Stimulated activated CD4-positive, alpha-beta T cell treated with anti-CD3 and anti-CD28 coated beads, Interleukin-15, amount 100 ng/mL, for 1 hour (primary cell): ENCODE measurements at places on chromosomes 11 and 22.

DNA sequence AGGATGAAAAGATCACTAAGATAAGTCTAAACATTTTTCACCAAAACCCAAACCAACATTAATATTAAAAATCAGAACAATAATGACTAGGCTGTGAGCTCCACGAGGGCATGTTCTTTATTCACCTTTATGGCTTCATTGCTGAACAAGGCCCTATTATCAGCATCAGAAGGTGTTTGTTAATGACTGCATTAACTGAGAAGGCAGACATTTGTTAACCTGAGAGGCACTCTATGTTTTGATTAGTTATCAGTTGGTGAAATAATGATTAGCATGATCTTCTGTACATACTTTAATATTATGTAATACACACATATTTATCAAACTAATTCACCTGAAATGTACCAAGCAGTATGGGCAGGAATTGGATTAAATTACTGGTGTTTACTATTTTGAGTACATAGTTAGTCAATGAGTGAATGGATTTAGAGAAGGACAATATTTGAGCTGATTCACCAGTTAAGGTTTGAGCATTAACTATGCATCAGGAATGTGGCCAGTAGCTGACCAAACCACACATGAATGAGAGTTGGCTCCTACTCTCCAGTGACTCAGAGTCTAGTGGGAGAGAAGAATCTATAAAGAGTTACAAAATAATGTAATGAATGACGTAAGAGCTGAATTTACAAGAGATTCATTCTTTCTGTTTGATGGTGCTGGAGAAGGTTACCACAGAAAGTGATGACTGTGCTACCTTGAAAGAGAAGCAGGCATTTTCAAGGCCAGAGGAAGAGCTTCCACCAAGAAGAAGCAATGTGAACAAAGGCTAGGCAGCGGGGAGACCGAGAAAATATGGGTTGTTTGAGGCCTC is 6.7 kb downstream of the IL18 start:
- DNase-seq: no peak

DNA sequence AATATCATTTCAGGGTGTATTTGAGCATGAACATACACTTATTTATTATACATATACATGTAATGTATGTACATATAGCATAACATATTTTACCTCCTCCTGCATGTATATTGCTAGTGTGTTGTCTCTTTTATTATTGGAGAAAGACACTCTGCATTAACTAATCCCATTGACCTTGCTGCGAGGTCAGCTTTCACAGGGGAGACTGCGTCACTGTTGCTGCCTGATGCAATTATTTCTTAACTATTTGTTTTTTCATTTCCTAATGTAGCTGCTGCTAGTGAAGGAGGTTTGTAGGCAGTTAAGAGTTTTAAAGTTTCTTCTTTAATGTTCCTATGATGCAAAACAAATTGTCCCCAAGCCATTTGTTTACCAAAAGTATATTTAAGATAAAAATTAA is 185.4 kb upstream of the CNTN5 start:
- no peak for DNase-seq

DNA sequence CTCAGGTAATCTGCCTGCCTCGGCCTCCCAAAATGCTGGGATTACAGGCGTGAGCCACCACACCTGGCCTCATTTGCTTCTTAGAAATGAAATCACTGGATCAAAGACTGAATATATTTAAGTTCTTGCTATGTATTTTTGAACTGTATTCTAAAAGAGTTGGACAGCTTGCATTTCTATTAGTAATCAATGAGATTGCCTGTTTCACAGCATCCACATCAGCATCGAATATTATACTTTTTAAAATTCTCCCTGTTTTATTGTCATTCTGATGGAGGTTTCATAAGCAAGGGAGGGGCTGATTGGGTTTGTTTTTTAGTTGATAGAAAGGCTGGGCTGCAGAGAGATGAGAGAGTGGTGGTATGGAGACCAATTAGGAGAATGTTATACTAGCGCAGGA is 68.7 kb upstream of the CREB3L1 start:
- DNase-seq: no peak

- DNase-seq: no peak
Measured at GRCh38 chr11:126664643-126665042, 309.2 kb downstream of the ST3GAL4 start.

DNA sequence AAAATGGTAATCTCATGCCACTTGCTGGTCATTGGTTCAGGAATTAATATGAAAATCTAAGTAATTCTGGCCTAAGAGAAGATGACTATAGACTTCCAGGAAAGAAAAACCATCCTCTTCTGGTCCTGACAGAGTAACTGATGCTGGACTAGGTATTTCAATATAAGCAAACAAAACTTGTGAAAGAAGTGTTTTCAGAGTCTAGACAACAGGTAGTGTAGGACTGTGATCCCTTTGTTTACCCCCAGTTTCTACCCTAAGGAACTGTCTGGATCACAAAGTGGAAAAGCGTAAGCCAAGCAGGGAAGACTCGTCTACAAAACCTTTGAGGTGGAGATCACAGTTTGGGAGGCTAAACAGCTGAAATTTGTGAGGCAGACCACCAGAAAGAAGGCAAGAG is 30.4 kb upstream of the ARL14EP start:
- no peak for DNase-seq

- DNase-seq: no peak
Measured at GRCh38 chr11:61549177-61549576, 31.7 kb downstream of the SYT7 start.

DNA sequence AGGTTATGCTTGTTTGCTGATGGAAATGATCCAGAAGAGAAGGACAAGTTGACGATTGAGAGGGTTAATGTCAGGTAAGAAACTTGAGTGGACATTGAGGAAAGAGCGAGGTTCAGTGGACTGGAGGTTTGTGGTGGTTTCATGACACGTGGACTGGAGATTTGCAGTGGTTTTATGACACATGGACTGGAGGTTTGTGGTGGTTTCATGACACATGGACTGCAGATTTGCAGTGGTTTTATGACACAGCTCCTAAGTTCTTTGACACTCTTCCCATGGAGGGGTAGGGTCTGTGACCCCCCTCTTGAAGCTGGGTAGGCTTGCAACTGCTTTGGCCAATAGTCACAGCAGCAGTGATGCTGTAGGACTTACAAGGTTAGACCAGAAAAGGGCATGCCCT is 5.4 kb upstream of the MAPK8IP2 start:
- no peak for DNase-seq

- no peak for DNase-seq
Measured at GRCh38 chr11:13958641-13959400, 3.7 kb upstream of the SPON1 start.

DNA sequence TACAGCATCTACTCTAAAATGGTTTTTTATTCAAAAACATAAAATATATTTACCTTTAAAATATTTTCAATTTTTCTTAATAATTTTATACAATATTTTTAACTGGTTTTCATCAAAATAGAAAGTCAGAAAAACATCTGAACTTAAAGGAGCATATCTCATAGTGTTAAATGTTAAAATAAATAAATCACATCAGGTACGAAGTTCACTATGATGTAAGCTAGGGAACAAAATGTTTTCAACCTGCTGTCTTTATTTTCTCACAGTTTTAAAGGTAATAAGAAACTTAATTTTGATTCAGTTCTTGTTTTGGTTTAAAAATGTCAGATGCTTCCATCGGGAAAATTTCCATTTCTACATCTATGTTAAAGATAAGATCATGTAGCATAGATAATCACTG is 97.7 kb downstream of the MUC15 start:
- DNase-seq: no peak

GRCh38 chr22:44383652-44384562 is 71.2 kb upstream of the SHISAL1 start:
- no peak for DNase-seq

- DNase-seq: no peak
Measured at GRCh38 chr22:37357446-37358075, 69.7 kb downstream of the ELFN2 start.

- no peak for DNase-seq
Measured at GRCh38 chr11:75470476-75471080, 37.6 kb upstream of the KLHL35 start.

DNA sequence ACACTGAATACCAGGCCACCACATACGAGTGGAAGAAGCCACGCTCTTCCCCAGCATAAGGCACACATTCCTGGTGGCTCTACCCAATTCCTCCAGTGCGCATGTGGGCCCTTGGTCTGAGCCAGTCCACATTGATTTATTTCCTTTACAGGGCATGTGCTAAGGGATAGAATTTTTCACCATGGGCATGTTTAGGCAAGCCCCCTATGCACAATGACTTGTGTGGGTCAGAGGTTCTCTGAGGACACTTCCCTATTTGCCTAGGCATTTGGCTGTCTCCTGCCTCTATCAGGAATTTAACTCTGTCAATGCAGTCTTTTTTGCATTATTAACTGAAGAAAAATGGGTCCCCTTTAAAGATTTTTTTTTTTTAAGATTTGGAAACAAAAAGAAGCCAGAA is 718.1 kb downstream of the NTM start:
- no peak for DNase-seq

- DNase-seq: no peak
Measured at GRCh38 chr11:107998761-107999160, 9.9 kb upstream of the CUL5 start.

DNA sequence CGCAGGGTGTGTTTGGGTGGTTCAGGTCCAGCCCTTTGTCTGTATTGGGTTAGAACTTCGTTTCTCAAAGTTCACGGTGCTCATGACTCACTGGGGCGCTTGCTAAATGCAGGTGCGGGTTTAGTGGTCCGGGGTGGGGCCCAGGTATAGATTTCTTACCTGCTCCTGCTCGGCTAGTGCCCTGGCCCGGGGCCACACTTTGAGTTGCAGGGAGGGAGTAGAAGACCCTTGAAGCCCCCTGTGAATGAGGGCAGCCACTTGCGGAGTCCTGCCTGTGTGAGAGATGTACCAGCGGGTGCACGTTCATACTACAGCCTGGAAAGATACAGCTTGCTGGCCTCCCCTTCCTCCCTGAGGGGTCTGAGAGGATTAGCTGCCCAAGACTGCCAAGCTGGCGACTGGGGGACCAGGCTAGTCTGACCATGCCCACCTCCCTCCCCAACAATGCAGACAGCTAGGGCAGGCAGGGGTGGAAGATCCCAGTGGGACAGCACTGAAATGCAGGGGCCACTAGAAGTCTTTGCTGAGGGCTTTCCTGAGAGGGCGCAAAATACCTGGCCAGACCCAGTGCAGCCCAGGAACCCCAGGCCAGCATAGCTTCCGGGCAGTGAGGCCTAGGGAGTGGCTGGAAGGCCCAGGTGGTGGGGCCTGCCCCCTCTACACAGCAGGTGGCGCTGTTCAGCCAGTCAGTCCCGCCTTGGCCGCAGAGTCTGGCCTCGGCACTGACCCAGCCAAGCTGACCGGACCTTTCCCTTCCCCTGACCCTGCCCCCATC is 5.1 kb upstream of the MYRF start:
- DNase-seq: no peak

DNA sequence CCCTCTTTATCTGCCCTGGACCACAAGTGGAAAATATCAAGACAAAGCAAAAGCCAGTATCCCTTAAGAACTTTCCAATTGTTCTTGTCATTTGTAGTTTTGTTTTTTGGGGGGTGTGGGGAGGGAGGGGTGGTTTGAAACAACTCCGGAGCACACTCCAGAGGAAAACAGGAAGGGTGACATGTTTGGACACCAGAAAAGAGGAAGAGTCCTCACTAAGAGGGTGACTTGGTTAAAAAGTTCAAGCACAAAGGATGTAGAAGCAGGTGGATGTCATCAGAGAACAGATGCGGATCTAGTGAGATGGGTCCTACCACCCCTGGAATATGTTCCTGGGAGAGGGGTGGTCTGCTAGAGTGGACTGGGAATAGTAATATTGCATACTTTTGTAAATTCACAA is 25.8 kb downstream of the ADAMTS8 start:
- DNase-seq: no peak

DNA sequence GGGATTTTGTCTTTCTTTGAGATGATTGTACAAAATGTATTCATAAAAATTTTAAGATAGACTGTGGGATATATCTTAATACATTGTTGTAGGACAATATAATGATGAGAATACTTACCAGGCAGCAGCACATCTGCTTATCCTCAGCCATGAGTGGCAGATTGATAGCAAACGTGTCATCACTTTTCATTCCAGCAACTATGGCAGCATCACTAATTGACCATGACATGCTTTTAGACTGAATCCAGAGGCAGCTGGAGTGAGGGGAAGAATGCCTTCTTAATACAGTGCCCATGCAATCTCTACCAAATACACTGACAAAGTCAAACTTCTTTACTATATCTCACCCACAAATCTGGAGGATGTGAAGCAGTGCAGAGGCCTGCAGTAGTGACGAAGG is 755.2 kb upstream of the RAG2 start:
- no peak for DNase-seq

- DNase-seq: no peak
Measured at GRCh38 chr11:66101066-66101464, 31.0 kb downstream of the PACS1 start.

DNA sequence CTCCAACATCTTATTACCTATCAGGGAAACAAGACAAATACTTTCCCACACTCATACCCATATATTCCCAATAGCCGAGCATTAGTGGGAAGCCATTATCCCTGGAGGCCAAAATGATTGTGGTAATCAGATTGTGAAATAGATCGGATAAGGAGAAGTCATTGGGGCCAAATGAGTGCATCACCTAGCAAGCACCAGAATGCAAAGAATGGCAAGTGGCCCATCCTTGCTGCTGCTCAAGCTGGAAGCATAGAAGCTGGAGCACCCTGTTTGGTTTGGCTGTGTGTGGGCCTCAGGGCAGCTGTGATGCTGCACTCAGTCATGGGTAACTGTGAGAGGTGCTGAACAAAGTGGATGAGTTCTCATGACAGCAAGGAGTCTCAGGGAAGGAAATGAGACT is 18.7 kb upstream of the DBX1 start:
- no peak for DNase-seq

DNA sequence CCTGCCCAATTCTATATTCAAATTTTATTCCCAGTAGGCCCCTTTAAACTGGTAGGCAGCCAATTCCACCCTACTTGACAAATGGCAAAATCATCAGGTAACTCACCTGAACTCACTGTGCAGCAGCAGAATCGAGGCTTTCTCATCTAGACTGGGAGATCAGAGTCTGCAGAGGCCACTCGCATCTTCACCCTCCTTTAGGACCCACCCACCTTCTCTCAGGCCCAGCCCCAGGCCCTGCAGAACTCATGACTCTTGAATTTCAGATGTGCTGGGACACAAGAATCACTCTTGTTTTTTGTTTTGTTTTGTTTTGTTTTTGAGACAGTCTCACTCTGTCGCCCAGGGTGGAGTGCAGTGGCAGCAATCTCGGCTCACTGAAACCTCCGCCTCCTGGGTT is 38.8 kb downstream of the MICAL3 start:
- DNase-seq: no peak

DNA sequence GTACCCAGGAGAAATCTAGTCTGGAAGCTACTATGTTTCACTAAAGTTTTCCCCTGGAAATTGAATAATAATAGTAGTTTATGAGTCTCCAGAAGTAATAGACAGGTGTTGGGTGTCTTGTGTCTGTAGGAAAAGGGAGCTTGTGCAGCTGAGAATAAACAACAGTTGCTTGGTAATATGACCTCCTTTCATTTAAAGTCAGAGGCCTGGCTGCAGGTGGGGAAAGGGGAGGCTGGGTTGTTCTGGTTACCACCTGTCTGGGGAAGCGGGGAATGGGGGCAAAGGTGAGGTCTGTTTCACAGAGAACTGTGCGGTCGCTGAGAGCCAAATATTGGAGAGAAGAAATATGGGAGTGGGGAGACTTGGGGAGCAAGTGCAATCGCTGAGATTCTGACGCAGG is 3.3 kb upstream of the GRAMD1B start:
- no peak for DNase-seq
